ENCODE measurements at places on chromosomes 6 and 20. TPM values are rescaled to one million over a fixed set of nuclear protein-coding genes. Genes with fewer than 3 reads are reported as not detected.
A peak's percentile ranks its signal among the peaks of the same experiment; 100 is the strongest.

RAD21L1 gene
- total RNA-seq = not detected

GRCh38 chr6:119887666-119888065, 538.1 kb upstream of the MAN1A1 start:
- no peak for DNase-seq

GRCh38 chr20:37365760-37366638, 20.1 kb downstream of the SRC start:
- DNase-seq = no peak

PPP1R3G gene
- 2.6 TPM for total RNA-seq

PI16 gene
- 0.15 TPM for total RNA-seq

GRCh38 chr6:15496345-15497131, 166.3 kb downstream of the DTNBP1 start:
- peak; percentile 86 for DNase-seq

DNA sequence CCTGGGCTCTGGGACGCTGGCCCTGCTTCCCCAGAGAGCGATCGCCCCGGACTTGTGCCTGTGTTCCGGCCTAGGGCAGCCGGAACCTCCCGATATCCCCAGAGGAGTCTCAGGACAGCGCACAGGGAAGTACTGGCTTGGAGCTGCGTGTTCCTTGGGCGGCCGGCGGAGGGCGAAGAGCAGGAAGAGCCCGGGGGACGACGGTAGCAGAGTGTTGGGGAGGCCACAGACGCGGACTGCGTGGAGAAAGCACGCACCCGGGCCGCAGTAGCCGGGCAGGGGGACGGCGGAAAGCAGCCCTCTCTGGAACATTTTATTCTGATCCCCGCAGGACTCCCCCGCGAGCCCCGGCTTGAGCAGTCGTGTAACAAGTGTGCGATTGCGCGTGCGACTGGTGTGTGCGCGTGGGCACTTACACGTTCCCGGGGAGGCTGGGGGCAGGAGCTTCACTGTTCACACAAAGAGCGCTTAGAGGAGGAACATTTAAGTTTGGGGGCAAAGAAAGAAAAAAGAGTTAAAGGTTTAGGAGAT, 36.1 kb downstream of the NCR2 start:
- DNase-seq = no peak

DNA sequence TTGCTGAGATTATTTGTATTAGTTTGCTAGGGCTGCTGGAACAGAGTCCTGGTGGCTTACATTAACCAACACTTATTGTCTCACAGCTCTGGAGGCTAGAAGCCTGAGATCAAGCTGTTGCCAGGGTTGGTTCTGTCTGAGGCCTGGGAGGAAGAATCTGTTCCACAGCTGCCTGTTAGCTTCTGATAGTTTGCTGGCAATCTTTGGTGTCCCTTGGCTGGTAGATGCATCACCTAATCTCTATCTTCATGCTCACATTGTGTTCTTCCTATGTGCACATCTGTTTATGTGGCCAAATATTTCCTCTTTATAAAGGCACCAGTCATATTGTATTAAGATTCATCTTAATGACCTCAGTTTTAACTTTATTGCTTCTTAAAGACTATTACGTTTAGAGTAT, 19.5 kb downstream of the SF3B5 start:
- DNase-seq = no peak

DNA sequence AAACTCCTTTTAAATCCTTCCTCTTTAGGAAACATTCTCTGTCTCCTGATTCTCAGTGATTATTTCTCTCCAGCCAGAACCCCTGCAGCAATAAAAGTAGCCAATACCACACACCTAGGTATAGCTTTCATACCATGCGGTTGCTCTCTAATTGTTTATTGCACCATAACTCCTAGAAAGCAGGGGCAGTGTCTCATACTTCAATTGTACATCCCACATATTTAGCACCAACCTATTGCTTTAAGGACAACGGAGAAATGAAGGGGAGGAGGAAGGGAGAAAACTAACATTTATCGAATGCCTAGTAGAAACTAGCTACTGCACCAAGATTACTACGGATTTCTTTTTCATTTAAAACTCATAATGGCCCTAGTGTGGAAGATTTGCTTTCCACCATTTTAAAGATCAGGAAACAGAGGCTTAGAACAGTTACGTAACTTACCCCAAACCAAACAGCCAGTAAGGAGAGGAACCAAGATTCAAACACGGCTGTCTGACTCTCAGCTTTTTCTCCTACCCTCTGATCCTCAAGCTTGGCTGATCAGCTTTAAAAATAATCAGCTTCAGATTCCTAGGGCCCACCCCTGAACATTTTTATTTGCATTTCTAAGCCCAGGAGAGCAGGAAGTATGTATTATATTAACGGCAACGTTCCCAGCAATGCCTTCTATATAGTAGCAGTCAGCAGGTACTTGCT, 43.4 kb upstream of the ATXN1 start:
- no peak for DNase-seq

- no peak for DNase-seq
These were observed 16.2 kb upstream of the BEND6 start for GRCh38 chr6:56938649-56939191.

GRCh38 chr6:170280689-170281045, 10.2 kb downstream of the DLL1 start:
- DNase-seq = no peak

ZNF512B gene
- total RNA-seq = 37.2 TPM

DNA sequence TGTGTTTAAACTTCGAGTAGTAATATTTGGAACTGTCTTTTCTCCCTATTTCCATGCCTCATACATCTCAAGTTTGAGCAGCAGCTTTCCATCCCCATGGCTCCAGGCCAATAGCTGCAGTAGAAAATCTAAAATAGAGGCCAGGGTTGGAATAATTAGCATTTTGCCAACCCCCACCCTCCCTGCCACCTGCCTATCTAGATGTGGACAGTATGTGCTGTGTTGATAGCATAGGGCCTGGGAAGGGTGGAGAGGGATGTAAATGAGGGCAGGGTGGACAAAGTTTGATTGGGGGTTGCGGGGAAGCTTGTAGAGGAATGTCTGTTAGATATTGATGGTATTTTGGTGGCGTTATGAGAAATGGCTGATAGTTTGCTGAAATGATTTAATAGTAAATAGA, 5.6 kb downstream of the TOP1 start:
- DNase-seq = no peak

GRCh38 chr6:135423649-135424128, 73.9 kb downstream of the AHI1 start:
- DNase-seq = no peak

SLC17A2 gene
- not detected for total RNA-seq

PRR18 gene
- 0.70 TPM for total RNA-seq

CD24 gene
- 1.3 TPM for total RNA-seq

LY6G6D gene
- total RNA-seq = not detected

- DNase-seq = no peak
These were observed 33.9 kb upstream of the STX16 start for GRCh38 chr20:58617158-58617557.

MAFB gene
- 3.0 TPM for total RNA-seq

DNA sequence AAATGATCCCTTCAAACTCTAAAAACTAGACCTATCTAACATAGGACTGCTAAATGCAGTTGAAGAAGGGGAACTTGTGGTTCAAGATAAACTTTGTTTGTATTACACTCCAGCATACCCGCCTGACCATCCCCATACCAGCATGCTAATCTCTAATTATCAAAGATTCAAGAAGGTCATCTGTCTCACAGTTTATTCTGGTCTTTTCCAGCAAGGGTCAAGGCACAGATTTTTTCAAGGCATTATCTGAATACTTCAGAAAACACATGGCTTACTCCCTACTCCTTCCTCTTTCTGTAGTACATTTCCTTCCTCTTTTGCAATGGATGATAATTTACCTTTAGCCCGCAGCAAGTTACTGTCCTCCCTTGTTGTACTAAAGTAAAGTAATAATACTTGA, 174.1 kb downstream of the PKHD1 start:
- no peak for DNase-seq

HUS1B gene
- total RNA-seq = 0.79 TPM

DNA sequence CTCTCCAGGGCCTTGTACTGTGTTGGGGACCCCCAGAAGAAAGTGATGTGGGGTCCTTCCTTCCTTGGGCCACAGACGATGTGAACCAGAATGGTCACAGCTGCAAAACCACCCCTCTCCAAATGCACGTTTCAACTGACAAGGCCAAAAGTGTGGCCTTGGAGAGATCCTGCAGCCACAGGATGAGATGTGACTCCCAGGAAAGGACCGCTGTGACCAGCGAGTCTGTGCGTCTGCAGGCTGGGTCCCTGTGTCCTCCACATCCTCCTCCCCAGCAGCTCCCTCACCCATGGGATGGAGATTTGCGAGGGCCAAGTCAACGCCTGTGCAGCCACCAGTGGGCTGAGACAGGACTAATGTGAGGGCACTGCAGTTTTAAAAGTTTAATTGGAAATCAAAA, 247.0 kb downstream of the ERMARD start:
- no peak for DNase-seq

DNA sequence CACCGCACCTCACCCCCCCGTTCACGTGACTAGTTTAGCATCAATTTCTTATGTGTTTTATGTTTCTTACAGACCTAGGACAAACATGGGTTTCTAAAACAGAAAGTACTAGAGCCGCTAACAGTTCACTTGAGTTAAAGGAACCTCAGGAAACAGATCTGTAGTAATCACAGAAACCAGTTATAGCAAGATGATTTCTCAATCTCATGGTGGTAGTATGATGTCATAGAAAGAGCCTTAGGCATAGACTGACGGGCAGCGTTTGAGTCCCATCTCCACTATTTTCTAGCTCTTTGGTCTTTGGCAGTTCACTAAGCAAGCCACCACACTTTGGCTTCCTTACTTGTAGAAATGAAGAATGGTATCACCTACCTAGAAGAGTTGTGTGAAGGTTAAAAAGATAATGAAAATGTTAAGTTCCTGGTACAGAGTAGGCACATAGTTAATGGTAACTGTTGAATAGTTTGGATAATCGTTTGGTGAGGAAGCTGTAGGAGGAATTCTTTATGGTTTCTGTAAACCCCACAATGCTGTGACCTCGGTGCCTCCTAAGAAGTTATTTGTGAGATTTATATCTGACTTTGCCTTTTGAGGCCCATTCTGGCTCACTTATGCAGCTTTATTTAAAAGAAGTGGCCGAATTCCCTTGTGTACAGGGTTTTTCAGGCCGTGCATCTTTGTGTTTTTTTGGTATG, 21.3 kb downstream of the CTNNBL1 start:
- DNase-seq = no peak

WFDC10B gene
- total RNA-seq = not detected

- no peak for DNase-seq
These were observed 108.2 kb downstream of the KIF6 start for GRCh38 chr6:39617026-39617425.

DNA sequence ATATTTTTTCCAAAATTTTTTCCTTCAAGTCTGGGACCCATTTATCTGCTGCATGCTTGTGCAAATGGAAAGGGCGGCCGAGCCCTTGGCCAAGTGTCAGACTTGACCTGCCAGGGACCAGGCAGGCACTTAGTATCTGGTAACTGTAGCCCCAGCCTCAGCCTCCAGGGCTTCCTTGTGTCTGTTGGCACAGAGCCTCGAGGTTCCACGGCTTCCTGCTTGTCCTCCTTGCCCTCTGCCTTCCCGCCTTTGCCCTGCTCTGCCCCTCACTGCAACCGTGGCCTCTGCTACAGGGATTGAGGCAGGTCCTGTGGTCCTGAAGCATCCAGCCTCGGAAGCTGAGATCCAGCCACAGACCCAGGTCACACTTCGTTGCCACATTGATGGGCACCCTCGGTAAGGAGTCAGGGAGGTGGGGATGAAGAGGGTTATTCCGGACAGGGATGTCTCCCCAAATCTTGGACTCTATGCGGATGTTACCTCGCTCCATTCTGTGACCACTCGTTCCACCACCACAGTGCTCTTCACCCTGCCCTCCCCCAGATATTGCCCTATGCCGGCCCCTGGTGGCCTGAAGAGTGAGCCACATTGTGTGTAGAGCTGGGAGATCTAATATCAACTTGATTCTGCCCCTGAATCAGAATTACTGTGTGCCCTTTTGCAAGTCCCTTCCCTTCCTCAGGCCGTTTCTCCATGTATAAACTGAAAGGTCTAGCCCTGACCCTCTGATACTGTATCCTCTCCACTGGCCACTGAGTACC, 41.5 kb upstream of the SRF start:
- DNase-seq = no peak

EPHA7 gene
- 55.4 TPM for total RNA-seq

DNA sequence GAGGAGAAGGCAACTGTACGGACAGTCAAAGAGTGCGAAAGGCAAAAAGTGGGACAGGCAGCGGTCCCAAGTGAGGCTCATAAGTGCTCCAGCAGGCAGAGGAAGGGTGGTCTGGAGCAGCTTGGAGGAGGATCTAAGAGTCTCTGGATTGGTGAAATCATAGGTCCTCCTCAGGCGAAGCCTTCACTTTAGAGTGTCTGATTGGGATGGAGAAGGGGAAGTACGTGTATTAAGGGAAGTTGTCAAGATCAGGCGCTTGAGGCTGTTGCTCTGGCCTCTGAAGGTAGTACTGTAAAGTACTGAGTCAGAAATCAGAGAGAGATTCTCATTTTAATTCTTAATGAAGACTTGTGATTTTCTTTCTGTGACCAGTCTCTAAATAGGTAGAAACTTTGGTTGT, 185.6 kb downstream of the KIF16B start:
- DNase-seq = no peak

- no peak for DNase-seq
These were observed 207.4 kb downstream of the DLL1 start for GRCh38 chr6:170083236-170084051.

BHLHE23 gene
- not detected for total RNA-seq

GRCh38 chr20:10306440-10307358, 88.1 kb downstream of the SNAP25 start:
- no peak for DNase-seq

GRCh38 chr6:151109869-151110575, 129.7 kb upstream of the AKAP12 start:
- DNase-seq = no peak

- DNase-seq = no peak
These were observed 43.7 kb upstream of the VSX1 start for GRCh38 chr20:25125636-25126035.

HLA-DRB5 gene
- not detected for total RNA-seq

GRCh38 chr6:136604328-136604825, 54.2 kb upstream of the MAP7 start:
- no peak for DNase-seq

SLC22A16 gene
- total RNA-seq = not detected

Data from chondrocyte (in vitro differentiated cells).